ENCODE measurements at places on chromosomes 3 and 15.

GRCh38 chr3:4323246-4324027, 20.3 kb downstream of the SETMAR start:
- DNase-seq = no peak

DNA sequence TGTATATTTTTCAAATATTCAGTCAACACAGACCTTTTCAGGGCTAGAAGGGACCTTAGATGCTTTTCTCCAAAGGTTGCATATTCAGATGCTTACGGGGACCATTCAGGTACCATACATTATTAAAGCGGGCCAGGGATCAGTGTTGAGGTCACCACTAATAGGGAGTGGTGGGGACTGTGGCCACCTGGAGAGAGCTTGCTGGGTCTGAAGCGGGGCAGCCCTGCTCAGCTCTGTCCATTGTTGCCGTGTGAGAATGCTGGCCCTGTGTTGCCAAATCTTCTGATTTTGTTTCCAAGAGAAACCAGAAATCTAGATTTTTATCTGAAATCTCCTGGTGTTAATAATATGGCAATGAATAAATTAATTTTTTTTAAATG, 23.7 kb downstream of the ABHD2 start:
- DNase-seq = no peak

DNA sequence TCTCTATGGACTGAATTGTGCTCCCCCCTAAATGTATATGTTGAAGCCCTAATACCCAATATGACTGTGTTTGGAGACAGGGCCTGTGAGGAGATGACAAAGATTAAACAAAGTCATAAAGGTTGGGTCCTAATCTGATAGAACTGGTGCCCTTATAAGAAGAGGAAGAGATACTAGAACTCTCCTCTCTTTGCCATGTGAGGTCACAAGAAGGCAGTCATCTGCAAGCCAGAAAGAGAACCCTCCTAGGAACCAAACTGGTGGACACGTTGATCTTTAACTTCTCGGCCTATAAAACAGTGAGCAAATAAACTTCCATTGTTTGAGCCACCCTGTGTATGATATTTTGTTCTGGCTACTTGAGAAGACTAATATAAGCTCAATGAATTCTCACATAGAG, 31.6 kb upstream of the ENTPD3 start:
- DNase-seq = no peak

DNA sequence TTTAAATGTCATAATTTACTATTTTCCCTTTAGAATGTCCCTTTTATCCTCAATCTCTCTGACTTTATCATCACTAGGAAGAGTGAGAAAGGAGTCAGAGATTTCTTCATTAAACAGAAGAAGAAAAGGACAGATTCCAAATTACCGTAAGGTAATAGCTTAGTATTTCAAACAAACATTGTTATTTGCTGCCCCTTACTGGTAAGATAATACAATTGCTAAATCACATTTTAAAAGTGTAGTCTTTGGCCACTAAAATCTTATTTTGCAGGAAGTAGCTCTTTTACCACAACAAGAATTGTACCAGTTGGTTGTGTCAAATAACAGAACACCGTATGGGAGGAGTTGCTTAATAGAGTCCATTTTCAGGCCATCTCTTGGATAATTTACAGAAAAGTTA, 53.7 kb downstream of the CGGBP1 start:
- DNase-seq = no peak

DNA sequence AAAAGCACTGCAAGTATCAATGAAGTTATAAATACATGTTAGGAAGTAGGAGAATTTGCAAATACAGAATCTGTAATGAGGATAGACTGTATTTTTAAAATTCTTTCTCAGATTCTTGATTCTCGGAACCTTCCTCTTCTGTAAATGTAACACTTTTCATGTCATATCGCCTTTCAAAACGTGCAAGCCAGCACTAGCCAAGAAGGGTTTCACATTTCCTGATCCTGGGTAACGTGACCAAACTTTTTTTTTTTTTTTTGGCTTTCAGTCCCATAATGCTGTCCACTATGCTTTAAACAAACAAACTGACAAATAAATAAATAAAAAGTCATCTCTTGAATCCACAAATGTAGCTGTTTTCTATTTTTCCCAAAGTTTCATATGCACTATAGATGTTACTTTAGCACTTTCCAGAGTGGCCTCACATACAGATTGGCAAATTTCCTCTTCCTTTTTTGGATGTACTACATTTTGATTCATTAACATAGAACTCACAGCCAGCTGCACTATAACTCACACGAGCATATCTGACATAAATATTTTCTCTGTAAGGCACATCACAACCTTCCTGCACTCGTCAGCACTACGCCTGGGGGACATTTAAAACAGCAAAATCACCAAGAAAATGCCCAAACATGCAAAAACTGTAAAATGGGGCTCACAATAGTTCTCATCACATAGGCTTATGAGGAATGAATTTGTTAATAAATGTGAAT, 208.1 kb downstream of the OSBPL10 start:
- no peak for DNase-seq

DNA sequence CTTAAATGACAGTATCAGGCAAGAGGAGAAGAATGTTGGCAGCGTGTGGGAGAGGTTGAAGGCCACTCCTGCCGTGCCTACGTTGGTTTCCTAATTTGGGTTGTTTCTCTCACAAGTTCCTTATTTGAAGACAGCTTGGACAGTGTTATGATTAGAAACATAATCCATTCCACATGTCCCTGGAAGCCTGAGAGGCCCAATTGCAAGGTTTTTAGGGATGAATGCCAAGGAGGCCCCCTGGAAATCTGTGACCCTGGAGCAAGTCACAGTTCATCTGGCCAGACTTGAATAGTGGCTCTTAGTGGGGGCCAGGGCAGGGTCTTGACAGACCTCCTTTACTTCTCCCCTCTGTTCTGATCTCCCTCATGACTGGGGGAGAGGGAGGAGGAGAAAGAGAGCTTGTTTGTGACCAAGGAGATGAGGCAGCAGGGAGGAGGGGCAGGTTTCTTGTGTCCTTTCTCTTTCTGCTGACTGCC, 584.4 kb upstream of the TBL1XR1 start:
- no peak for DNase-seq
